SIG-M5 (cell line): ENCODE measurements at places on chromosomes 3 and 15.

GRCh38 chr15:52295421-52296001 lies at the start of gene MYO5C:
Gene MYO5C, minus strand, starts transcription at chr15:52295804. Its CDS starts 168 bp downstream, at chr15:52295636.
- DNase-seq, result no peak

GRCh38 chr3:65945480-65945879 lies 93.2 kb downstream of the MAGI1 start:
- DNase-seq, result no peak

DNA sequence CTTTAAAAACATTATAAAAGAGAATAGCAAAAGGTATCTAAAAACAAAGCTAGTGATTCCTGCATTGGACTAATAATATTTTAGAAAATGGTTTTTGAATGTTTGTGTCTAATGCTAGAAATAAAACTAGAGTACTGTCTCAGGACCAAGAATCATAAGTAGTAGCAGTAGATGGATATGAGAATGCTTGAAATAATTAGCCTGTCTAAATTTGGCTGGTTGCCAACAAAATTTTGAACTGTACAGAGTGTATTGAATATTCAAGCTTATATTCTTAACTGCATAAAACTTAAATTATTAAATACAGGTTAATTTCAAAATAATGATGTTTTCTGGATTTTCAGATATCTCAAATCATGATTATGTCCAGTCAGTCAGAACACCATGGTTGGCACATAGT lies 14.0 kb downstream of the ABHD5 start:
- no peak for DNase-seq

GRCh38 chr15:68384451-68385239 lies 47.3 kb downstream of the ITGA11 start:
- DNase-seq, result no peak

GRCh38 chr3:185216607-185216958 lies 37.3 kb downstream of the EHHADH start:
- no peak for DNase-seq

- DNase-seq, result no peak
Observed at GRCh38 chr3:72682936-72683452, 165.3 kb downstream of the SHQ1 start.

DNA sequence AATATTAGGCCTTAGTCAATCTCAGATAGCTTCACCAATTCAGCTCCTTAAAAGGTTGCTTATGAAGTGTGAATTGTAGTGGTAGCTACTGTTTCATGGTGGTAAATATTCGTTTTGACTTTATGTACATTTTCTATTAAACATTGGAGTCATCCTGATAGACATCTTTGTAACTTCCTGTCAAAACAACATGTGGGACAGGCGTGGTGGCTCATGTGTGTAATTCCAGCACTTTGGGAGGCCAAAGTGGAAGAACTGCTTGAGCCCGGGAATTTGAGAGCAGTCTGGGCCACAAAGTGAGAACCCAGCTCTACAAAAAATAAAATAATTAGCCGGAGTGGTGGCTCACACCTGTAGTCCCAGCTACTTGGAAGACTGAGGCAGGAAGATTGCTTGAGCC lies 2.0 kb upstream of the TRIM59 start:
- no peak for DNase-seq

- no peak for DNase-seq
Observed at GRCh38 chr3:16961621-16962205, 77.0 kb downstream of the PLCL2 start.

- no peak for DNase-seq
Observed at GRCh38 chr3:14460342-14461005, 58.1 kb downstream of the SLC6A6 start.

DNA sequence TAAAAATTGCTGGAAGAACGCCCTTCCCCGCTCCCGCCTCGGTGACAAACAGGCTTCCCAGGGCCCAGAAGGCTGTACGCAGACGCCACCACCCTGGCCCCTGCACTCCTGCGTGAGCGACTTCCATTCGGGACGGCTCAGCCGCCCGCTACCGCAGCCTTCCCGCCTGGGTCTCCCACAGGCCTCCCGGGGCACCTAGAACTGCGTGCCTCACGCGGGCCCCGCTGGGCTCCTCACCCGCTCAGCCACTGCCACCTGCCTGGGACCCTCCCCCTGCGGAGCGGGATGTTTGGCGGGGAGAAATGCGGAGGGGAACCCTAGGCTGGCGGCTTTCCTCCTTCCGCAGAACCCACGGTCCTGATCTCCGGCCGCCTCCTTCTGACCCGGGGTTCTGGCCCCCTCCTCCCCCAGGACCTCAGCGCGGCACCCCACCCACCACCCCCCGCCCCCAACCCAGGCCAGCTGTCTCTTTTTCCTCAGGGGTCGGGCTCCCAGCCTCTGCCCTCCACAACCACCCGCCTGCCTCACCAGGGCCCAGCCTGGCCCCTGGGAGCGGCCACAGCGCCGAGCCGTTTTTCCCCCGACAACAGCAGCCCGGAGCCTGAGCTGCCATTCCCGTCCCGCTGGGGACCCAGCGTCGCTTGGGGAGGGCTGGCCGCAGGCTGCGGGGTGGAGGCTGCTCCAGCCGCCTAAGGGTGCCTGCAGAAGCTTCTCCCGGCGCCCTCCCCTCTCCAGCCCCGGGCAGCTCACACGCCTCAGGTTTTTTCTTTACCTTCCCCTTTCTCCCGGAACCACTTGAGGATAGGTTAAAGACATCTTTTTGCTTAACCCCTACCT lies 27.6 kb upstream of the RAB7A start:
- DNase-seq, result no peak

GRCh38 chr15:38670128-38671005 lies 105.8 kb upstream of the RASGRP1 start:
- DNase-seq, result no peak

DNA sequence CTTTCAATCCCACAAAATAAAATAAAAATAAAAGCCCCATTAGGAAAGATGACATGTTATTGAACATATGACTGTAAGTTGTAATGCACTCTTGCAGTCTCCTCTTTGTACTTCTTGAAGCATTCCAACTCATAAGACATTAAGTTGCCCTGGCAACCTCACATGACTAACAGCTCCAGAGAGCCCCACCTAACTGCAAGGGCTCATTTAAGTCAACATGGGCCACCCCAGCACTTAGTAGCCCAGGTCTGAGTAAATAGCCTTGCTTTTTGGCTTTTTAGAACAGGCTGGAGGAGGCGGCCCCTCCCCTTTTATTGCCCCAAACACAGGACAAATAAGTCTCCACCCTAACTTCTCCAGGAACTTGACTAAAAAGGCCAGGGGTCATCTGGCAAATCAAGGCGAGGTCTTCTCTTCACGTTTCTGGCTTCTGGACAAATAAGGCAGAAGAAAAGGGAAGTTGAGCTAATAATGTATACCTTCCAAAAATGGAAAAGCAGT lies 135.1 kb downstream of the TMCO5A start:
- DNase-seq, result no peak

DNA sequence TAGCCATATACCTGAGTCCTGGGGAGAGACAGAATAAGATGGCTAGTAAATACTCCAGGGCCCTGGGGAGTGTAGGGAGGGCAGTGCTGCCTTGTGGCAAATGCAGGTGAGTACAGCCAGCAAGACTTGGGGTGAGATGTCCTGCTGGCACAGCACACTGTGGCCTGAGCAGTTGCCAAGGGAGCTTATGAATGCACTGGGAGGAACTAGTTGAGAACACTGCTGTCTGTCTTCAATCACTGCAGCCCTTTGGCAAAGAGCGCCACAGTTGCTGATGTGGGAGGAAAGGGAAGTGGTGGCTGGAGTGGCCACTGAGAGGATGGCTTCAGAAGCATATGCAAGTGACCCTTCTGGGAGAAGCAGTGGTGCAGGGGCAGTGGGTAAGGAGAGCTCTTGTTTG lies 264.6 kb downstream of the RORA start:
- no peak for DNase-seq

DNA sequence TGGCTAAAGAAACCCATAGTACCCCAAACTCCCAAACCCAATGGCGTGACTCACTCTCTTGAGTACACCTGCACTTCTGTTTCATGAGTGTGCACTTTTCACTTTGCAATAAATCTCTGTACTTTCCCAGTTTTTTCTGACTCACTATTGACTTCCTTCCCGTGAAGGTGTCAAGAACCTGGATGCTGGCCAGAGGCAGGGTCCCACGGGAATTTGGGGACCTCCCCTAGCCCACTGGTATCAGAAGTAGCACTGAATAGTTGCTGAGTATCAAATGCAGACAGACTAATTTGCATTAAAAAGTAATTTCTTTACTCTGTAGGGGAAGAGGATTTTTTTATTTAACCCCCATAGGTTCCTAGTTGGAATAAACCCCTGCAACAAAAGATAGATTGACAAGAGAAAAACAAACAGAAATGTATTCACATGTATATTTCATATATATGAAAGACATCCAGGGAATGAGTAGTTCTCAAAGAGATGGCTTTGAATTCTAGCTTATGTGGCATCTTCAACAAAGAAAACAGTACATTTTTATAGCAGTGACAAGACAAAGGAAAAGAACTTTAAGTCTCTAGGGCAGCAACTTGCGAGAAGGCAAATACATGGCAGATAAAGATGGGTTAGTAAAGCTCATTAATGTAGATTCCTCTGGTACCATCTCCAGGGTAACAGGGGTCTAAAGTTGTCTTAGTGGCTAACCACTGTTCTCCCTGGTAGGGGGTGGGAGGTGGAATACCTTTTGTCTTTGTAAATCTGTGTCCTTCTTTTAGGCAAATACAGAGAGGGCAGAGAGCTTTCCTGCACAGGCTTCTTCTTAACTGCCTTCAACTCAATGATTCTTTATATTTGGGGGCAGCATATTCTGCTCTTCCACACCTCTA lies 385.5 kb upstream of the PDZRN3 start:
- DNase-seq, result no peak

DNA sequence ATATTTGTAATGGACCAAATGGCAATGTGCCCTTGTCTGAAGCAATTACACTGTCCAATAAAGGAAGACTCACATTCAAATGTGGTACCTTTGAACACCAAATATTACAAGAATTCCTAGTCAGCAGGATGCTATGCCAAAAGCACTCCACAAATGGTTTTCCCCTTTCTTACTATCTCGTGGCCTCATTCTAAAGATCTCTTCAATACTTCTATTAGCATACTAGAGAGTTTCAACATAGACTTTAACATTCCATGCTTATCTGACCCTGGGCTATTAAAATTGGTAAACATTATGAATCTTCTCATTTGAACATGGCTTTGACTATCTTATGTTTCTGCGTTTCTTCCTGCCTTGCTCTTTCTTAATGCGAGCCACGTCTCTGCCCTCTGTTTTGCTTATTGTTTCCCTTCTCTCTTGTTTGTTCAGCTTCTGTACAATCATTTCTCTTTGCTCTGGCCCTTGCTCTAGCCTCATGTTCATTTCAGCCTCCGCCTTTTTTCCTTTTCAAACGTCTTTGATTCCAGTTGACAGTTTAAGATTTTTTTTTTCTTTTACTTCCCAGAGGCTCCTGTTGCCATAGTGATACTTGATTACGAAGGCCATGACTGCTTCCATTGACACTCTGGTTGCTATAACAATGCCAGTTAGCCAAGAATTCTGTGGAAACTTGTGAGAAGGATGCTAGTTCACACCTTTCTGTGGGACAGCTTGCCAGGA lies 49.5 kb upstream of the SLC9A9 start:
- no peak for DNase-seq

- no peak for DNase-seq
Observed at GRCh38 chr15:29522373-29523276, 253.0 kb upstream of the NSMCE3 start.

- DNase-seq, result no peak
Observed at GRCh38 chr15:80270472-80270871, 18.5 kb upstream of the CTXND1 start.

DNA sequence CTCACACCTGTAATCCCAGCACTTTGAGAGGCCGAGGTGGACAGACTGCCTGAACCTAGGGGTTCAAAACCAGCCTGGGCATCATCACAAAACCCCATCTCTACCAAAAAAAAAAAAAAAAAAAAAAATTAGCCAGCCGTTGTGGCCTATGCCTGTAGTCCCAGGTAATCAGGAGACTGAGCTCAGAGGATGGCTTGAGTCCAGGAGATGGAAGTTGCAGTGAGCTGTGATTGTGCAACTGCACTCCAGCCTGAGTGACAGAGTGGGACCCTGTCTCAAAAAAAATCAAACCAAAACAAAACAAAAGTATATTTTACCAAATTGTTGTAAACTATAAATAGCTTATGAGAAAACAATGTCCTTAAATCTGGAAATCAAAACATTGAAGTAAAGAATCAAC lies 34.7 kb upstream of the UBP1 start:
- no peak for DNase-seq

- DNase-seq, result no peak
Observed at GRCh38 chr15:40266828-40267304, 16.0 kb downstream of the ANKRD63 start.

- no peak for DNase-seq
Observed at GRCh38 chr3:181105646-181106045, 116.1 kb upstream of the DNAJC19 start.
